ENCODE measurements at places on chromosomes 1 and 21. TPM values are rescaled to one million over a fixed set of nuclear protein-coding genes. Genes with fewer than 3 reads are reported as not detected.

DNA sequence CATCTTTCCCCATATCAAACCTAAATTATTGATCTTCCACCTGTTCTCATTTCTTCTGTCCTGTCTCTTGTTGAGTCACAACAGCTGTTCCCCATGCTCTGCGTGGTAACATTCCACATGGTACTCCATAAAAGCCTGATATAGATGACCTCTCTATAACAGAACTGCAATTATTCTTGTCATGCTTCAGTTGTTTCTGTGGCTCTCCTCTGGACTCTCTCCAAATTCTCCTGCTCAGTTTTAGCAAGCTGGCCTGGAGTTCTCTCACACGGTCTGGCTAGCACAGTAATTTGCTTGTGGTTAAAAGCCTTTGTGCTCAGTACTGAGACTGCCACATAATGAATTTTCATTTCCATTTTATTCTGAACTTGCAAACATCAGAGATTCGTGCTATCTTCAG, 10.6 kb upstream of the LRRC39 start:
- DNase-seq, result peak; percentile 74

DNA sequence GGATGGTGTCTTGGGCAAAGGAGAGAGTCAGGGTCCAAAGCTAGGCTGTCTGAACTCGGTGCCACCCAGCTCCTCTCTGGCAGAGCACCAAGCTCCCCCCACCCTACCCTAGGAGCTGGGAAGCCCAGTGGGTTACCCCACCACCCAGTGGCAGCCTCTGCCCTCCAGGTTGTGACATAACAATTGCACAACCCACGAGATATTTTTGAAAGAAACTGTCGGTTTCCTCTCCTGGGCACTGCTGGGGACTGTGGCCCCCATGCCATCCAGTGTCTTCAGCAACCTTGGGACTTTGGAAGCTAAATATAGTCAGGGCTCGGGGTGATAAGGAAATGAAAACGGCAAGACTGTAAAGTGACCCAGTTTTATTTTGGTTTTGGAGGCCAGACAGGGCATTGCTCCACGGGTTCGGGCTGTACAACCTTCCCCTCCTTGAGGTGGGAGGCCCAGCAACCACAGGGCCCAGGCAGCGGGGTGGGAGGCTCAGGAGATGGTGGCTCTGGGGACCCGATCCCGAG, 1.4 kb downstream of the CITED4 start:
- DNase-seq, result no peak

GRCh38 chr21:41627428-41627827, 119.5 kb upstream of the TMPRSS2 start:
- DNase-seq, result no peak

- DNase-seq, result no peak
These were observed 14.5 kb upstream of the COG2 start for GRCh38 chr1:230627767-230628166.

The PARP1 gene
- polyA plus RNA-seq, result 142 TPM

The GPR52 gene
- polyA plus RNA-seq, result not detected

DNA sequence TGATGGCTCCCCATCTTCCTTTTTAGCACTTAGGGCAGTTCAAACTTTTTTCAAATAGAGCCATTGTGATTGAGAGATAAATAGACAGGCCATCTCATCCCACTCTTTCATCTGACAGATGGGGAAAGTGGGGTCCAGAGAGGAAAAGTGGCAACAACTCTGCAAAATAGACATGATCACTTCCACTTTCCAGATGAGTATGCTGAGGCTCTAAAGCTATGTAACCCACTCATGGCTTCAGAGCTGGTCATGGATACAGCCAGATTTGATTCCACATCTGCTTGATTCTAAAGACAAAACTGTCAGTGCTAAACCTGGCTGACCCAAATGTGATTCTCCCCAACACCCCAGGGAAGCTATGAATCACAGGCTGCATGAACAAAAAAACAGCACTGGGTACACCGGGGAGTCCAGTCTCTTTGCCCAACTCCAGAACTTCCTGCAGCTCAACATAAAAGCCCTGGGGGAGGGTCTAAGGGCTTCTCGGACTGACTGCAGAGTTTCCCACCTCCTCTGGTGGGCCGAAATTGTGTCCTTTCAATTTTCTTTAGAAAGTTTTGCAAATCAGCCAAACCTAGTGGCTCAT, 59.3 kb downstream of the PLPP3 start:
- DNase-seq, result no peak

The KLHDC9 gene
- polyA plus RNA-seq, result 19.3 TPM

DNA sequence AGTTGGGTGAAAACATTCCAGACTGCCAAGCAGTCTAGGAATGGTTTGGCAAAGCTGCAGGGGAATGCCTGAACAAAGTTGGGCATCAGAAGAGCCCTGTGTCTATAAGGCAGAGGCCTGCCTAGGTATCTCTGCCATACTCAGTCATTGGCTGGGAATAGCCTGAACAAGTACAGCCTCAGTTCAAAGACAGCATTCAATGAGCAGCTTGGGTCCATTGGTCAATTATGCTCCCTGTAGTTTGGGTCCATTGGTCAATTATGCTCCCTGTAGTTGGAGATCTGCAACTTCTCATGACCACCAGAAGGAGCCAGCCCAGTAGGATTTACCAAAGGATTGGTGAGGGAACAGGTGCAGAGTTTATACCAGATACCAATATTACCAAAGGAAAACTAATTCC, 31.6 kb downstream of the FMO3 start:
- DNase-seq, result no peak
